ENCODE measurements at places on chromosomes 2 and 18. TPM values are rescaled to one million over a fixed set of nuclear protein-coding genes. Genes with fewer than 3 reads are reported as not detected.
A peak's percentile ranks its signal among the peaks of the same experiment; 100 is the strongest.

GCG gene
- not detected for total RNA-seq

MATN3 gene
- 9.7 TPM for total RNA-seq

GRCh38 chr18:48230467-48231113 is 178.6 kb downstream of the ZBTB7C start:
- peak; percentile 12 for DNase-seq

IL36RN gene
- total RNA-seq, result not detected

DNA sequence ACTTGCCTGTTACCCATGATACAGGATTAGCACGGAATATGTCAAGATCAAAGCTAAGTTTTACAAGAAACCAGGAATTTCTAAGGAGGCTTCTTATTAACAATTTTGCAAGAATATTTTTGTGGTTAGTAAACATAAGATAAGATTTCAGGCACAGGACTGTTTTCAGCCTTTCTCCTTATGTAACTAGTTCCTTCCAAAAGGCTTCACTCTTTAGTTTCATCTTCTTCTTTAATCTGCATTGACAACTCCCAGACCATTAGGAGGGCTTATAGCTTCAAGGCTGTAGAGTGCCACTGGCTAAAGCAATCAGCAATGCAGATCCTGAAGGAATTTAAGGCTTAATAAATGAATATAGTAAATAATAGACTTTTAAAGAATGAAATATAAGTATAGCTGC is 29.3 kb downstream of the SLC14A1 start:
- DNase-seq, result no peak

GRCh38 chr2:205776139-205776538 is 93.8 kb downstream of the NRP2 start:
- no peak for DNase-seq

DNA sequence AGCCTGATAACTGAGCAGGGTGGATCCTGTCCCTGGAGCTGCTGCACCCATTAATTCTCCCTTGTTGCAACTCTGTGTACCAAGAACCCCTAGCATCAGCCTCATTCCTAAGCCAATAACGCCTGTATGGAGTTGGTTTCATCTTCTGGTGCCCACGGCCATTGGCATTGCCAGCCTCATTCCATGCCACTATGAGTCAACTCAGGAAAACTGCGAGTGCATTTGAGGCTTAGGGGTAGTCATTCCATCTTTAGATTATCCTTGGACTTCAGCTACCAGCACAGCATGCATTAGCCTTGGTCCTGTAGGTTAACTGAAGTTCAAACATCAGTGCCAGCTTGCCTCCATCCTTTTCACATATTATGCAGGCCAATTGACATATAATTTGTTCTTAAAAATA is 1.4 kb upstream of the TRIM54 start:
- DNase-seq, result no peak

GRCh38 chr18:8301427-8302172 is 307.6 kb upstream of the RAB12 start:
- DNase-seq, result no peak

RNF125 gene
- 0.72 TPM for total RNA-seq

DNA sequence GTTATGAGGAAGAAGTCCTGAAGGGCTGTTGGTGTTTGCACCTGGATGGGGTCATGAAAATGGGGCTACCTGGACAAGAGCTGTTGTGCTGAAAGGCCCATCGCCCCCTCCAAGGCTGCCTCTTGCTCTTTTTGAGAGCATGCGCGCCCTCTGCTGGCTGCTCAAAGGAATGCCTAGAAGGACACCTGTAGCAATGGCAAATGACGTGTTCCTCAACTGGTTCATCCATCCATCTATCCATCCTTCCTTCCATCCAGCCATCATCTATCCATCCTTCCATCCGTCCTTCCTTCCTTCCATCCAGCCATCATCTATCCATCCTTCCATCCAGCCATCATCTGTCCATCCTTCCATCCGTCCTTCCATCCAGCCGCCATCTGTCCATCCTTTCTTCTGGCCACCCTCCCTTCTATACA is 17.2 kb upstream of the RPL31 start:
- no peak for DNase-seq
